ENCODE measurements at places on chromosomes 7 and 10.

DNA sequence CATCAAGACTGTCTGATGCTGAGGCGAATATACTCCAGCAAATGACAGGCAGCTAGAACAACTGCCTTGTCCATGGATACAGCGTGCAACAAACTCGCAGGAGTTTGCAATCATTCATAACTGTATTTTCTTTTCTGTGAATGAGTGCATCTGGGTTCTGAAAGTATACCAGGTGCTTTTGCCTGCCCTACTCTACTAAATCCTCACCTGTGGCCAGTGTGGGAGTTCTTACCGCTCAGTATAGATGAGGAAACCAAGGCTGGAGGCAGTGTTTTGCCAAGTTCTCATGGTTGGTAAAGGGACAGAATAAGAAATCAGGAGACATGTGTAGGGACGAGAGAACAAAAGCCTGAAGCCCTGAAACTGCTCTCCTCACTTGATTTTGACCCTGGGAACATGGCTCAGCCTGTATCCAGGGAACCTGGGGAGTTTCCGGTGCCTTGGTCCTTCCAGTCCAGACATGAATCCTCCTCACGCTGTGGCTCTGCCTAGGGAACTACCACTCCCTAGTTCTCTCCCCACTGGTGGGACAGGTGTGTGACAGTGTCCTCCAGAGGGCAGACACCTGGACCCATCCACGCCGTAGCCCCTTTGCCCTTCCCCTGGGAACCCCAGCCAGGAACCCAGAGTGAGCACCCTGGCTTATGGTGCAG lies 142.0 kb downstream of the CDH23 start:
- no peak for DNase-seq

GRCh38 chr7:36726311-36726710 lies 2.0 kb upstream of the AOAH start:
- no peak for DNase-seq

DNA sequence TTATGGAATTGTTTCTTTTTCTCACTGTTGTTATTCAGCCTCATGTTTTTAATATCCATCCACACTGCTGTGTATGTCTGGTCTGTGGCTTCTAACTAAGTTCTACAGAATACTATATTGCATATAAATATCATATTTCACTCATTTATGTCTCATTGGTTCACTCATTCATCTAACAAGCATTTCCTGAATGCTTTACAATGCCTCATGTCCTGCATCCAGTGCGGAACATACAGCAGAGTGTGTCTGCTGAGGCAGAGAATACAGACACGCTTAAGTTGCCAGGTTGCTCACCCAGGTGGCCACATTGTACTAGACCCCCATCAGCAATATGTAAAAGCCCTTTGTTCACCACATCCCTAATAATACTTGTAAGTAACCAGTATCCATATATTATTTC lies 111.8 kb upstream of the CNTNAP2 start:
- DNase-seq = no peak

DNA sequence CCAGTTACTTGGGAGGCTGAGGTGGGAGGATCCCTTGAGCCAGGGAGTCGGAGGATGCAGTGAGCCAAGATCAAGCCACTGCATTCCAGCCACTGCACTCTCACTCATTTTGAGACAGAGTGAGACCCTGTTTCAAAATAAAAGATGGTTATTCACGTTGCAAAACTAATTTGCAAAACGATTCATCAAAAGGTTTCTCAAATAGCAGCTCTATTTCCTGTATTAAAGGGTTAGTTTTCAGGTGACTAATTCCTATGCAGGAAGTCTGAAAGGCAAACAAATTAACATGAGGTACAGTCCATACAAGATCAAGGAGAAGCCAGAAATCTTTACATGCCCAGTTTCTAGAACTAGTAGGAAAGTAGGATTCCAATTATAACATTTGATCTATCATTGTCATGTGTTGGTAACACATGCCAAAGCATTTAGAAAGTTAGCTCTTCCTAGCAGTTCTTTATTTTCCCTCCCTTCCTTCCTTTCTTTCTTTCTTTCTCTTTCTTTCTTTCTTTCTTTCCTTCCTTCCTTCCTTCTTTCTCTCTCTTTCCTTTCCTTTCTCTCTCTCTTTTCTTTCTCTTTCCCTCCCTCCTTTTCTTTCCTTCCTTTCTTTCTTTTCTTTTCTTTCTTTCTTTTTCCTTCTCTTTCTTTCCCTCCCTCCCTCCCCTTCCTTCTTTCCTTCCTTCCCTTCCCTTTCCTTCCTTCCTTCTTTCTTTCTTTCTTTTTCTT lies 49.3 kb downstream of the DENND2A start:
- no peak for DNase-seq

DNA sequence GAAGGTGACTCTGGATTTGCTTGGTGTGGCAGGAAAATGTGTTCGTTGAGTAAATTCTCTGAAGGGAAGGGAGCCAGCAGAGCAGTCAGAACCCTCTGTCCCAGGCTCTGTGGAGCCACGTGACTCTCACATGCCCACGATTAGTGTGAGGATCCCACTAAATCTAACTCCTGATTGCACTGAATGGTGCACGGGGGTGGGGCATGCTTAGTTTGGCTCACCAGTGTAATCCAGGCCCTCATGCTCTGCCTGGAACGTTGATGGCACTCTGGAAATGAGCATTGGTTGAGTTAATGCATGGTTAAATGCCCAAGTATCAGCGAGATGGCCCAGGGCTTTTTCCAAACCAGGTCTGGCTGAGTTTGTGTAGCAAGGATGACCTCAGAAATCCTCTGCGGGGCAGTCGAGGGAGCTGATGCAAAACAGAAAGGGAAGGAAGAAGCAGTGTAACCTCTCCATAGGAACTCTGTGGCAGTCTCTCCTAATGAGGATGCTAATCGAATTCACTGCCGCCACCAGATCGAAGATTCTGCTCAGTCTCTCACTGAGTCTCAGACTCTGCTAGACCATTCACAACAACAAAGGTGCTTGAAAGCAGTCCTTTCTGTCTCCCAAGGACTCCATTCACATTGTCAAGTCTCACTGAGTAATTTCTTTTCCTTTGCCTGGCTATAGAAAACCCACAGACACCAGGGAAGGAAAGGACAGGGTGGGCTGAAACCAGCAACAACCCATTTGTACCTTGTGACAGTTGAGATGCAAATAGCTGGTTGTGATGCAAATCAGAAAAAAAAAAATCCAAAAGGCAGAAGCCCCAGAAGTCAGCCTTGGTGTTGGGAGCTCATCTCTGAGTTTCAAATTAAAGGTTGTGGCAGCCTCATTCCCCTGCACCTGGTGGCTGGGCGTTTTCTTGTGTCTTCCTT lies 98.1 kb downstream of the C10orf105 start:
- DNase-seq = no peak

- no peak for DNase-seq
These were observed 32.4 kb downstream of the ACTA2 start for GRCh38 chr10:88920198-88920597.

DNA sequence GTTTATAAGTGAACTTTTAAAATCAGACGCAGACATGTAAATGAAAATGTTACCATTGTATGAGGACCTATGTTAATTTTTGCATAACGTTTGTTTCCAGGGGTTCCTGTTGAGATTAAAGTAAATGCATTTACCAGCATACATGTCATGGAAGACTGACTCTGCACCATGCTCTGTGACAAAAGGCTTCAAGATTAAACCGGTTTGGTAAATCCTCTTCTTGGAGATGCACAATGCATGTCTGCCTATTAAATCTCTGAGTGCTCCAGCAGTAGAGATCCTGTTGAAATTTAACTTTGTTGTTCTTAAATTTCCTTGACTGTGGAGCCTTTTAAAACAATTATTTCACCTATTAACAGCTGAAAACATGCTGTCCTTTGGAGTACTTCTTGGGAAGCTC lies 36.5 kb upstream of the JAZF1 start:
- no peak for DNase-seq

- no peak for DNase-seq
These were observed 724.5 kb downstream of the LRMDA start for GRCh38 chr10:76155961-76156360.

GRCh38 chr10:77689339-77689738 lies 51.7 kb upstream of the KCNMA1 start:
- no peak for DNase-seq

- no peak for DNase-seq
These were observed 54.8 kb downstream of the TBXAS1 start for GRCh38 chr7:139883814-139884213.

DNA sequence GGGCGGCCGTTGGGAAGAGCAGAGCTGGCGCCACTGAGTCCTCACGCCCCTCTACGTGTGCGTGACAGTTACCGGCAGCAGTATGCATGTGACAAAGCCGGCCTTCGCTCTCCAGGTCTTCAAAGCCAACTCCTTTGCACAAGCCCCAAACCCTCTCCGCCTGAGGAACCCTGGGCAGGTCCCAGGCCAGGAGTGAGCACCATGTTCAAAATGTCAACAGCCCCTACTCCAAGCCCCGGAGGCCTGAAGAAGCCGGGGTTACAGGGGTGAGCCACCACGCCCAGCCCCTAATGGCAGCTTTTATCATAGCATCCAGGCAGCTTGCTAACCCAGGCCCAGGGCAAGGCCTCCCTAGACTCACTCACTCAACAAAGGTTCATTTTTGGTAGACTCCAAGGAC lies 70.8 kb downstream of the OAT start:
- no peak for DNase-seq

DNA sequence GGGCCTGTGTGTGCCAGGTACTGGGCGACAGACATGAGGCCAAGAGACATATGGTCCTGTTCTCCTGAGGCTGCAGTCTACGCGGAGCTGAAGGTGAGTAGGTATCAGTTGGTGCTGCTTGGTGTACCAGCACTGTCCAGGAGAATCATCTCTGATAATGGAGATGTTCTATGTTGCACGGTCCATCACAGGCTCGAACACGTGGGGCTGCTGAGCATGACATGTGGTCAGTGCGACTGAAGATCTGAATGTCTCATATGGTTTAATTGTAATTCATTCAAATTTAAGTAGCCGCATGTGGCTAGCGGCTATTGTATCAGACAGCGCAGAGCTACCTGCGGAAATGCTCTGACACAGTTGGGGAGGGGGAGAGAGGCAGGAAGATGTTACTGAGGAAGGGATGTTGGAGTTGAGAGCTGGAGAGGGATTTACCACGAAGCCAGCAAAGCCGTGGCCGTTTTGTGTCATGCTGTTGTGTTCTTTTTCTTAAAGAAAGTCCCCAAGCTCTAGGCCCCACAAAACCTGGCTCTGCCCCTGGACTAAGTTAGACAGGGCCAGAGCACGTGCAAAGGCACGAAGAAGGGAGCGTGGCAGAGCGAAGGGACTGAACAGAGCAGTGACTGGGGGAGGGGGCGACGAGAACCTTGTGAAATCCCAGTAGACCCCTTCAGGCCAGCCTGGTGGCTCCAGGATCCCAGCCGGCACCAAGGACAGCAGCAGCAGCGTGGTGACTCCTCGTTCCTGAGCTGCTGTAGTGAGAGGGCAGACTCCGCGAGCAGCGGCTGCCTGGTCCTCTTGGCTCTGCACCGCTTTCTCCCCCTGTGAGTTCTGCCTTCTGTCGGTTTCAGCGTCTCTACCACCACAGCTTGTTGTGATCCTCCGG lies 20.0 kb downstream of the SMKR1 start:
- DNase-seq = no peak

- DNase-seq = no peak
These were observed 24.1 kb upstream of the ABCA13 start for GRCh38 chr7:48147078-48147591.

GRCh38 chr7:143222782-143223181 lies 945 bp downstream of the TAS2R40 start:
- DNase-seq = no peak

GRCh38 chr10:103493916-103494877 lies 692 bp downstream of the NEURL1 start:
- no peak for DNase-seq

GRCh38 chr10:72344932-72345331 lies 9.8 kb downstream of the DNAJB12 start:
- no peak for DNase-seq

DNA sequence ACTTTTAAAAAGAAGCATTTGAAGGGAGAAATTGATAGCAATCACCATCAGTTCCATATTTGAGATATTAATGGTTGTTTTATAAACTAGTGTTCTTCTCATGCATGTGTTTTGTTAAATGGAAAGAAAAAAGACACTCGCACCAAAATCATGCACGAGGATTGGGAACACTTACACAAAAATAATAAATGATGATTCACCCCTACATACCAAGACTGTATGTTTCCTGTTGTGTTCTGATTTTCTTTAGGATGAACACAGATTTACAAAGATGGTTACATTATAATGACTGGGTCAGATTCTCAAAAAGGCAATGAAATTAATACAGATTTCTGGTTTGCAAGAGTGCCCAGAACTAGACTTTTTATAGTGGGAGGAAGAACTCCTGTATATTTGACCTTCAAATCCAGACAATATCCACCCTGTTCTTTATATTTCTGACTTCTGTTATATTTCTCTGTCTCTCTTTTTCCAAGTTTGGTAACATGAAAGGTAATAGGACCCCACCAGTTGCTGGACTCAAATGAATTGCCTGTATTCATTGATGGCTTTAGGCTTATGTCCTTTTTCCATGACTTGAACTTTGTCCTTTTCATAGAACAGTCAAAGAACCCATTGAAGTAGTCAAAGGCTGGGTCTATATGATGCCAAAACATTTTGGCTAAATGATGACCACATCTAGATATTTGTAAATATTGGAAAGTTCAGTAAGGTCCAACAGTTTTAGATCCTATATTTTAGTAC lies 54.4 kb downstream of the SEMA3A start:
- no peak for DNase-seq

DNA sequence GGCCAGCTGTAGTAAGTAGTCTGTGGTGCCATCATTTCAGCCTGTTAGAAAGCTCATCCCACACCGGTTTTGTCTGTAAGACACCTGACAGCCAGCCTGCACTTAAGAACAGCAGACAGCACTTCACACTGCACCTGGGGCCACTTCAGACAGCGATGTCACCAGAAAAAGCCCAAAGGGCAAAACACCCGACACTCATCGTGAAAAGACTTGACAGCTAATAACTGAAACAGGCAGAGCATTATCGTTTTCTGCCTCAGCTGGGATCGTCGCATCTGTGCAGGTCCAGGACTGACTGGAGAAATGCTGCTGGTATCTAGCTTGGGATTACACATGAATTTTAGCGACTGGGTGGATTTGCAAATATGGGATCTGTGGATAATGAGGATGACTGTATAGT lies 16.8 kb upstream of the LAT2 start:
- DNase-seq = no peak

GRCh38 chr7:142257958-142258357 lies at the start of gene PRSS58:
TSS of gene PRSS58 (minus strand) at chr7:142258058. CDS start at chr7:142257707, 351 bp downstream.
- no peak for DNase-seq

DNA sequence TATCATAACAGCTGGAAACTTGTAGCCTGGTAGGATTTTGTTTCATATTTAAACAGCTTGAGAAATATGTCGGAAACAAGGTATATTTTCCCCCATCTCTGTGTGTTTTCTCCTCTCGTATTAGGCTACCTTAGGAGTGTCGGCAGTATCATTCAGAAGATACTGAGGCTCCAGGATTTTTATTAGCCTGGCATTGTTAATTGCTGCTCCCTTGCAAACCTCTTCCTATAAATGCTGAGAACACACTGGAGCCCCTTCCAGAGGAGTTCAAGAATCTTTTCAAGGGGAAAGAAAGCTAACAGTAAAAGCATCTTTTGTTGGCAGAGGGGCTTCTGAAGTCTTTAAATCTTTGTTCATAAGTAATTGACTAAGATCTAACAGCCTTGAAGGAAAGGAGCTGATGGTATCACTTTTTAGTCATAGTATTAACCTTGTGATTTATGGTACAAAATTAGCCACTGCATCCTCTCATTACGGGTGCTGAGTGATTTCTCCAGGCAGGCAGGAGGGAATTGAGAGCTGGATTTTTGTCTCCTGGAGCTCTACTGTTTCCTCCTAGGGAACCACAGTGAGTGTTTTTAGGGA lies 998.7 kb downstream of the LRMDA start:
- DNase-seq = no peak
